Activated CD4-positive, alpha-beta memory T cell treated with anti-CD3 and anti-CD28 coated beads for 36 hours (primary cell): ENCODE measurements at places on chromosomes 5 and 9. TPM values are rescaled to one million over a fixed set of nuclear protein-coding genes. Genes with fewer than 3 reads are reported as not detected.

- DNase-seq, result no peak
Observed at GRCh38 chr5:133881576-133882388, 86.6 kb downstream of the C5orf15 start.

- no peak for DNase-seq
Observed at GRCh38 chr5:93941897-93942296, 200.5 kb upstream of the POU5F2 start.

DNA sequence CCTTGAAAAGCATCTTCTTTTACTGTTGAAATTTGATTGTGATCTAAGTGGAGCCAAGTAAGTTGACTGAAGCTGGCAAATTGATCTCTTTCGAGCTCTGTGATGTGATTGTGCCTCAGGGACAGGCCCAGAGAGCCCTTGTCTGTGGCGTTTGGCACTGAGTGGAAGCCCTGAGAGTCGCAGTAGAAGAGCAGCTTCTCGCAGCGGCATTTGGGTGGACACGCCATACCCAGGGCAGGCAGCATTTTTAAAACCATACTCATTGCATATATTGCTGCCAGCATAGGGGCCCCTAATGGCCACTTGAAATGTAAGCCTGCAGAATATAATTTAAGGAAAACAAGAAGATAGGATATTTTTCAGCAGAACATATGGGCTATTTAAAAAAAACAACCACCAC lies 894 bp downstream of the LRRTM2 start:
- DNase-seq, result no peak

DNA sequence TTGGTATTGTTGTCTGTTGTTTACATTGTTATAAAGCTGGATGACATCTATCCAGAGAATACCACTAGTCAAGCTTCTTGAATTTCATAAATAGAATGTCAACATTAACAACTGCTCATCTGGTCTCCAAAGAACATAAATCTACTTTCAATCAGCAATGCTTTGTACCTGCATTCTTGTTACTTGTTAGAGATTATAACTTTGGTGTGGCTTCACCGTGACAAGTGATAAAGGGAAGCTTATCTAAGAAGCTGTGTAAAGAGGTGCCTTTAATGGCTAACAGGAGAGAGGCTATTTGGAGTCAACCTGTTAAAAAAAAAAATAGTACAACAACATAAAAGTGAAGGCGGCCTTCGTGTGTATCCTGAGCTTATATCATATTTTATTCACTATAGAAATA lies 41.8 kb downstream of the MUSK start:
- no peak for DNase-seq

SOWAHA gene
- total RNA-seq, result not detected

DBH gene
- total RNA-seq, result not detected
